Forelimb muscle (tissue), 1 donor: ENCODE measurements at places on chromosomes 12 and 14. TPM values are rescaled to one million over a fixed set of nuclear protein-coding genes. Genes with fewer than 3 reads are reported as not detected.

- no peak for DNase-seq
Observed at GRCh38 chr12:121811434-121812319, 7.9 kb downstream of the SETD1B start.

DNA sequence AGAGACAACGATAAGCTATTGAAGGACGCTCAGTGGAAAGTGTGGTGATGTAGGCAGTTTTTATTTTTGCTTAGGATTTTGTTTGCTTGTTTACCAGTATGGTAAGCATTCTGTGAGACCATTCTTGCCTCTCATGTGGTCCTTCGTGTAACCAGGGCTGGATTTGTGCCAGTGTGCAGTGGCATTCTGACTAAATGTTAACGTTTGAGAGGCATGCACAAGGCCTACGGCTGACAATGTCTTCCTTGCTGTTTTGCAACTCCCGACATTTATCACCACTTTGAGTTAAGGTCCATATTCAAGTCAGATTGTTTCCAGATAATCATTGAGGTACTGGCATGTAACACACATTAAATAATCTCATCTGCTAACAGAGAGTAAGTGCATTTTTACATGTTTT, 102.3 kb upstream of the BCAT1 start:
- DNase-seq: no peak

DNA sequence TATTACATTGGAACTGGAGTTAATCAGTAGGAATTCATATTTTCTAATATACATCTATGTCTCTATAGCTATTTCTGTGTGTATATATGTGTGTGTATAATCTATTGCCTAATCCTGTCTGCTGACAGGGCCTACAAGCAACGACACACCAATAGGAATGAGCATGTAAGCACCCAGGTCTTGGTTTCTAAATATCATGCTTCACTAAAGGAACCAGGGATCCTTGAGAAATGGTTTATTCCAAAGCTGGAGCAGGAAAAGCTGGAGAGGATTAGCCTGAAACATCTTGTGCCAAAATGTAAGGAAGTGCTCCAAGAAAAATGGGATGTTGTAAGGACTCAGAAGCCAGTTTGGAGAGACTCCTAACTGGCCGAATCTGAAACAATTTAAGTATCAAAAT, 29.3 kb upstream of the LGALS3 start:
- peak; percentile 81 for DNase-seq

DNA sequence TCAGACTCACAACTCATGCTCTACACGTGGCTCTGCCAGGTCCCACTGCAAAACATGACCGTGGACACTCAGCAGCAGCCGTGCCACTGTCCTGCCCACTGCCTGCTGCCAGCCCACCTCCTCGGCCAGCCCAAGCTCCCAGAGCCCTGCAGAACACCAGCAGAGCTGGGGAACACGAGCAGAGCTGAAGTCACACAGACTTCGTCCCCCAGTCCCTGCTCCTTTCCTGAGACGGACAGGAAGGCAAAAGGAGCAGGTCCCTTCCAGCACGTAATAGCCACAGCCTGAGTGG, 152.1 kb downstream of the DPF3 start:
- DNase-seq: no peak

DNA sequence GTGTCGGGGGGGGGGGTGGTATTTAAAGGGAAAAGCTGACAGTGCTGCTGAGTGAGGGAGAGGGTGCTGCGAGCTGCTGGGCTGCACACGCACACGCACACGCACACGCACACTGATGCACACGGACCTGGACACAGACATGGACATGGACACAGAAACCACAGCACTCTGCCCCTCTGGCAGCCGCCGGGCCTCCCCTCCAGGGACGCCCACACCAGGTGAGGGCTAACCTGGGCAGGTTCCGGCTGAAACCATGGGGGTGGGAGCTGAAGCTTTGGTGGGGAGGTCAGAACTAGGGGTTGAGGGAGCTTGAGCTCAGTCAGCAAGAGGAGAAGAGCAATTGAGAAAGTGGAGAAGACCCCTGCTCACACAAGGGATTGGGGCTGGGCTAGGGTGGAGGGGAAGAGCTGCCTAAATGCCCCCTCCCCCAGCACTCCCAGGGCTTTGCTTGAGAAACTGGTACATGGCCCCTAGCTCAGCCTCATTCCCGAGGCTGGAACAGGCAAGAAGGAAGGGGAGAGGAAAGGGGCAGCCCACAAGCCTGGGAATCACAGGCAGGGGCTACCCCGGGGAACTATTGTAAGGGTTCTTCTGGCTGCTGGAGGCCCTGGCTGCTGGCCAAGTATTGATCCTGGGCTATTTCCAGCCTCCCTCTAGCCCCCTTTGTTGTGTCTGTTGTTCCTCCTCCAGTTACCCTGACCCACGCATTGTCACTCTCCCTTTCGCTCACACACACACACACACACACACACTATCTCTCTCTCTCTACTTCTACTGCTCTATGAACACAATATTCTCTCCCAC, at the start of gene REM2:
Gene REM2, plus strand, starts transcription at position 50 of the 804 bp plus-strand sequence. Its CDS starts 66 bp downstream, at position 116.
- no peak for DNase-seq

- DNase-seq: no peak
Observed at GRCh38 chr12:98750511-98750910, 105.4 kb downstream of the APAF1 start.

Gene ZNF641
- 18.5 TPM for polyA plus RNA-seq
